Left lung (tissue), 14 donors: ENCODE measurements at places on chromosomes 3 and 15. TPM values are rescaled to one million over a fixed set of nuclear protein-coding genes. Genes with fewer than 3 reads are reported as not detected.

DNA sequence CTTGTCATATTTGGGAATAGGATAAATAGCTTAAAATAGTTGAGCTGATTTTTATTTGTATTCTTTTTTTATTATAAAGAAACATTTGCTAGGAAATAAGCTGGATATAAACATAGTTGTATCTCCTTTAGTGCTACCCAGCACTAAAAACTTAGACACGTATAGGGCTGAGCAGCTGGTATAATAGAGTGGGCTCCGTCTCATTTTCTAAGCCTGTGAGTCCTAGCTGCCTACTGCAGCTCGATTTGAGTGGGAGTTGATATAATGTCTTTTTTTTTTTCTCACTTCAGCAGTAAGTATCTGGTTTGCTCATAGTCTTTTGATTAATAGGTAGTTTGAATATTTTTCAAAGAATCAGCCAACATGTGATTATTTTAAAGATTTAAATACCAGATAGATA lies 34.2 kb downstream of the TFG start:
- no peak for DNase-seq
- no peak overlapping the region for H3K27ac ChIP-seq
- no peaks in the 10 kb centered on the region for H3K4me1 ChIP-seq
- H3K36me3 ChIP-seq: peaks cover 98% of the 10 kb centered on the region

- peak; percentile 24 for DNase-seq
- H3K4me1 ChIP-seq: no peaks in the 10 kb centered on the region
- H3K4me3 ChIP-seq: no peak overlapping the region
- no peak overlapping the region for H3K27ac ChIP-seq
- H3K27me3 ChIP-seq: no peaks in the 10 kb centered on the region
Measured at GRCh38 chr3:65268426-65268825, 580.6 kb upstream of the ADAMTS9 start.

DNA sequence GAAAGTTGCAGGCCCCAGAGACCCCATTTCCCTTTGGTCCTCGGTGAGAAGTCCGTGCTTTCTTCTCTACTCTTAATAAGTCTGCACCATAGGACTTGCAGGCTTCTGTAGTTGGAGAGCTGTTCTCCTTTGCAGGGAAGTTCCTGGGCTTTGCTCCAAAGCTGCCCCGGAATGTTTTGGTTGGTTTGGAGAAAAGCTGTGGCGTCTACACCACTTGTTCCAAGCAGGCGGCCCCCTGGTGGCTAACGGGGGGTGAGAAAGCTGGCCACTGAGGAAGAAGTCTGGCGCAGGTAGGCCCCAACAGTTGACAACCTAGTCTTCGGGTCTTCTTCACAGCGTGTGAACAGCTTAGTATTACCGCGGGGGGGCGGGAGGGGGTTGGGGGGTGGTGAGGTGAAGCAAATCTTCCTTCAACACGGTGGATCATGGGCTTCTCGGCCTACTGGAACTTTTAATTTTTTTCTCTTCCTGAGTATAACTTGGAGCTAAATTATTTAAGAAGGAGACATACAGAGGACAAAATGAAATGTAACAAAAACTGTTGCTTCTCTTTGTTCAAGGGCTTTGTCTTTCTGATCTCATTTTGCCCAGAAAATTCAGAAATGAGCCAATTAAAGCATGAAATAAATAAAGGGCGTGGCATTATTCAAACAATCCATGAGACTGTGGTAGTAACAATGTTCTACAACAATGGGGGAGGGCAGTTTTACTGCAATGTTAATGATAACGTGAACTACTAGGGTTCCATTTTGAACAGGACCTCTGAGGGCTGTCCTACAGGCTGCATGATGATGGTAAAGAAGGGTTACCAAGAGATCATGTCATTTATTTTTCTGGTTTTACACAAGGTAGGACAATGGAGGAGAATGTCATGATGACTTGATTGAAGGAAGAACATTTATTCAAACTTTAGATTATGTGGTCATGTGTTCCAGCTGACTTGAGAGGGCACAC lies 2.2 kb upstream of the THRB start:
- peaks cover 41% of the 10 kb centered on the region for H3K27me3 ChIP-seq
- H3K36me3 ChIP-seq: no peaks in the 10 kb centered on the region
- H3K4me3 ChIP-seq: no peak overlapping the region
- DNase-seq: no peak

DNA sequence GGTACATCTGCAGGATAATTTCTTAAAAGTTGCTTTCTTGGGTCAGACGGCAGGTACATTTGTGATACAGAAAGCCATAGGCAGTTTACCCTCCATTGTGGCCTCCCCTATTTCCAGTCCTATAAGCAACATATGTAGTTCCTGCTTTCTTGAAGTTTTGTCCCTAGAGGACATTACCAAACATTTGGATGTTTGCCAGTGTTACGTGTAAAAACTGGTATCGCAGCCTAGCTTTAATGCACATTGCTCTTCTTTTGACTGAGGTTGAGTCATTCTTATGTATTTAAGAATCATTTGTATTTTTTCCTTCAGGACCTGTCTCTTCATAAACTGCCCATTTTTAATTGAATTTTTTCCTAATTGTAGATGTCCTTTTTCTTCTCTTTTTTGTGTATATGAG lies 114.3 kb downstream of the DIPK2A start:
- H3K4me1 ChIP-seq: no peaks in the 10 kb centered on the region
- H3K4me3 ChIP-seq: no peak overlapping the region
- H3K27me3 ChIP-seq: no peaks in the 10 kb centered on the region
- no peak for DNase-seq
- no peaks in the 10 kb centered on the region for H3K36me3 ChIP-seq

- H3K36me3 ChIP-seq: no peaks in the 10 kb centered on the region
- peak overlapping the region; percentile 3 for H3K4me3 ChIP-seq
- no peaks in the 10 kb centered on the region for H3K27me3 ChIP-seq
- peak overlapping the region; percentile 60 for H3K27ac ChIP-seq
- peaks cover 46% of the 10 kb centered on the region for H3K4me1 ChIP-seq
Measured at GRCh38 chr3:4584456-4585249, 91.5 kb downstream of the ITPR1 start.

DNA sequence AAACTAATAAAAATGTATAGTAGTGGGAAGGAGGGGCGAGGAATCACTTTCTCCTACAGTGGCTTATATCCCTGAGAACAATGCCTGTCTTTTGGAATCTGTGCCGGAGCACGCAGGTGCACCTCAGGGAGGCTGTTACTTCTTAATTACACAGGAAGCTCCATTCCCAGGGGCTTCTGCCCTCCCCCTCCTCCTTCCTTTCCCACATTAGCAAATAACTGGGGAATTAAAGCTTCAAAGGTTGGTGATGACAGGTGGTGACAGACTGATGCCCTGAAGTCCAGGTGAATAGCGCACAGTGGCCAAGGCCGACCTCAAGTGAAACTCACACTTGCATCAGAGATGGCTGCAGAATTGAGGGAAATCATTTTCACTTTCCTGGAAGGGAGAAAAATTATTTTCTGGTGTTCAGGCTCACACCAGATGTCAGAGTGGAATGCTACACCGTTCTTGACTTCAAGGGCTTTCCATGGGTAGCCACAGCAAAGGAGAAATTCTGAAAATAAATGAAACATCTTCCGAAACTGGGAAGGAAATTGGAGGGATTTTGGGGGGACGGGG lies 3.7 kb downstream of the GRAMD2A start:
- peaks cover 7% of the 10 kb centered on the region for H3K4me1 ChIP-seq
- DNase-seq: no peak
- H3K27me3 ChIP-seq: peaks cover 27% of the 10 kb centered on the region
- H3K27ac ChIP-seq: peak overlapping the region; percentile 61
- no peak overlapping the region for H3K4me3 ChIP-seq

GRCh38 chr15:97143592-97144376 lies 813.3 kb downstream of the NR2F2 start:
- no peaks in the 10 kb centered on the region for H3K27me3 ChIP-seq
- no peak for DNase-seq
- H3K4me3 ChIP-seq: no peak overlapping the region
- H3K4me1 ChIP-seq: no peaks in the 10 kb centered on the region

DNA sequence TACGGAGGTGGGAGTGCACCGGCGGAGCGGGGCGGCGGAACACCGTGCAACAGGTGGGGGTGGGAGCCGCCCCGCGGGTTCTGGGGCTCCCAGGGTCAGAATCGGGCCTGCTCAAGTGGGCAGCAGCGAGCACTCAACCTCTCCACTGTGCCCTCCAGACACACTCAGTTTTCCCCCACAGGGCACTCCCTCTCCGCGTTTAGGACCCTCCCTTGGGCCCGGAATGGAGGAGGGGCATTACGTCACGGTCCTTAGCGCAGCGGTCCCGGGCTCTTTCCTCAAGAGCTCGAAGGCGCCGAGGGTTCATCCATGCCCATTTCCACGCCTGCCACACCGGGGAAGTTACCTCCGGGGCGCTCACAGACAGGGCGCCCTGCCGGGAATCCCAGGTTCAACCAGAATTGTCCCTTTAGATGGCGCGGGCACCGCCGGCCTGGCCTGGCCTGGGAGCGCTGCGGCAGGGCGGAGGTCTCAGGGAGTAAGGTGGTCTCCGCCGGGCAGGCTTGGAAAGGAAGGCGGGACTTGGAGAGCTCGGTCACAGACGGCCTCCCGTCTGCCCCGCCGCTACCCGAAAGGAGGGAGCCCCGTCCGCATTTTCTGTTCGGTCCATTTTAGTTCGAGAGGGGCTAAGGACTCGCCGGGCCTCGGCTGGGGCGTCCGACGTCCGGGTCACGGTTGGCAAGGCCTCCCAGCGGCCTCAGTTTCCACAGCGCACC lies 5.1 kb downstream of the RNU6-1 start:
- no peak for DNase-seq
- peak overlapping the region; percentile 44 for H3K4me3 ChIP-seq
- peaks cover 67% of the 10 kb centered on the region for H3K4me1 ChIP-seq
- H3K27me3 ChIP-seq: peaks cover 66% of the 10 kb centered on the region

GRCh38 chr15:39582286-39582976 lies 1.6 kb downstream of the THBS1 start:
- peak; percentile 40 for DNase-seq
- no peaks in the 10 kb centered on the region for H3K36me3 ChIP-seq
- peak overlapping the region; percentile 91 for H3K27ac ChIP-seq
- H3K27me3 ChIP-seq: no peaks in the 10 kb centered on the region

DNA sequence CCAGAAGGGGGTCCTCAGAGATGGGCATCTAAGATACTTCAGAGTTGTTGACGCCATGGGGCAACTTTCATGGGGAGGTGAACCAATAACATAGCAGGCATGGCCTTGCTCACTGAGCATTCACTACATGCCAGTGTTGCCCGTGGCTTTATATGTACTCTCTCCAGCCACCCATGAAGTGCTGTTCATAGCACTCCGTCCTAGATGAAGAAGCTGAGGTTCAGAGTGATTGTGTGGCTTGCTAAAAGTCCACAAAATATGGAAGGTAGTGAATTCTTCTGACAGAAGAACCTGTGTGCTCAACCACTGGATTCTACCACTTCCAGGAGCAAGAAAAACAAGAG lies 9.8 kb upstream of the SEMA4B start:
- H3K36me3 ChIP-seq: no peaks in the 10 kb centered on the region
- H3K27me3 ChIP-seq: no peaks in the 10 kb centered on the region
- no peak overlapping the region for H3K4me3 ChIP-seq
- no peak for DNase-seq

DNA sequence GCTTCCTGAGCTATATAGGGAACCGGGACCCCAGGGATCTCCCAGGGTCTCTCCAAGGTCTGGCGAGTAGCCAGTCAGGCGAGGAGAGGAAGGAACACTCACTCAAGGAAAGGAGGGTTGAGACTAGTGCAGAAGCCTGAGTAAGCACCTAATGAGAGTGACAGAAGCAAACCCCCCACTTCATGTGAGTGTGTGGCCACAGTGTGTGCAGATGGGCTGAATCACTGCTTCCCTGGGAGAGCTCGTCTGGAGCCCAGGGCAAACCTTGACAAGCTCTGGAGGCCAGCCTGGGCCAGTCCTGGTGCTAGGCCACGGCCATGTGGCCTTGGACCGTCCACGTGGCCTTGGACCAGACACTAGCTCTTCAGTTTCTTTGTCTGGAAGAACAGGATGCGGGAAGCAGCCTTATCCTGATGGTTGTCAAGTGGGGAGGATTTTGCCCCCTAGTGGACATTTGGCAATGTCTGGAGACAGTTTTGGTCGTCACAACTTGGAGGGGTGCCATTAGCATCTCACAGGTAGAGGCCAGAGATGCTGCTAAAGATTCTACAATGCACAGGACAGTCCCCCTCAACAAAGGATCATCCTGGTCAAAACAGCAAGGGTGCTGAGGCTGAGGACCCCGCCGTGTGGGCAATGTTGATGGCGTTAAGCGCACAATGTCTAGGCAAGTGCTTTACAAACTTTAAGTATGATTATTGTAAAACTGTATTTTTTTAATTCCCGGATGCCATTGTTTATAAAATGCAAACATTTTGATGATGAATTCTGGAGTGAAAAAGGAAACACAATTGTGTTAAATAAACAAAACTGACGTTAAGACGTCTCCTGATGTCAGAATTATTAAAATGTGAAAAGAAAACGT lies 34.8 kb upstream of the CTSH start:
- H3K4me3 ChIP-seq: no peak overlapping the region
- no peaks in the 10 kb centered on the region for H3K27me3 ChIP-seq
- DNase-seq: peak; percentile 51

DNA sequence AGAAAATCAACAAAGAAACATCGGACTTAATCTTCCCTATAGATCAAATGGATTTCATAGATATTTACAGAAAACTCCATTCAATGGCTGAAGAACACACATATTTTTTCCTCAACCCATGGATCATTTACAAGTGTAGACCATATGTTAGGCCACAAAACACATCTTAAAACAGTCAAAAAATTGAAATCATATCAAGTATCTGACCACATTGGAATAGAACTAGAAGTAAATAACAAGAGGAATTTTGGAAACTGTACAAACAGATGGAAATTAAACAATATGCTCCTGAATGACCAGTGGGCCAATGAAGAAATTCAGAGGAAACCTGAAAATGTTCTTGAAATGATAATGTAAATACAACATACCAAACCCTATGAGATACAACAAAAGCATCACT lies 323.1 kb upstream of the GPR149 start:
- no peak overlapping the region for H3K27ac ChIP-seq
- DNase-seq: no peak
- H3K36me3 ChIP-seq: no peaks in the 10 kb centered on the region
- H3K27me3 ChIP-seq: no peaks in the 10 kb centered on the region
- no peak overlapping the region for H3K4me3 ChIP-seq

- H3K36me3 ChIP-seq: no peaks in the 10 kb centered on the region
- no peak overlapping the region for H3K4me3 ChIP-seq
Measured at GRCh38 chr15:29844290-29844903, 22.1 kb upstream of the TJP1 start.

GRCh38 chr15:52010633-52011595 lies 8.1 kb upstream of the MAPK6 start:
- H3K4me1 ChIP-seq: peaks cover 61% of the 10 kb centered on the region
- no peaks in the 10 kb centered on the region for H3K36me3 ChIP-seq
- H3K27me3 ChIP-seq: no peaks in the 10 kb centered on the region
- no peak overlapping the region for H3K4me3 ChIP-seq
- DNase-seq: no peak
- peak overlapping the region; percentile 34 for H3K27ac ChIP-seq

GRCh38 chr3:185070491-185071286 lies 82.2 kb downstream of the C3orf70 start:
- DNase-seq: no peak
- H3K36me3 ChIP-seq: no peaks in the 10 kb centered on the region
- no peak overlapping the region for H3K4me3 ChIP-seq

GRCh38 chr15:42056934-42057798 lies 36.3 kb upstream of the PLA2G4E start:
- peaks cover 28% of the 10 kb centered on the region for H3K4me1 ChIP-seq
- peaks cover 7% of the 10 kb centered on the region for H3K27me3 ChIP-seq
- peak overlapping the region; percentile 6 for H3K4me3 ChIP-seq
- H3K27ac ChIP-seq: peak overlapping the region; percentile 87
- H3K36me3 ChIP-seq: no peaks in the 10 kb centered on the region

Gene SEMA3B
- 92.7 TPM for total RNA-seq

Gene ILDR1
- total RNA-seq: 9.8 TPM

Gene RAB6B
- total RNA-seq: 11.4 TPM

Gene PLSCR4
- total RNA-seq: 63.5 TPM

Gene FOXP1
- total RNA-seq: 95.1 TPM

Gene RFTN1
- 85.1 TPM for total RNA-seq

Gene EFCC1
- total RNA-seq: 2.7 TPM

Gene GPR149
- not detected for total RNA-seq

Gene CISH
- 42.5 TPM for total RNA-seq

Gene SCAMP5
- 1.9 TPM for total RNA-seq
